ENCODE measurements at places on chromosomes 5 and 9. TPM values are rescaled to one million over a fixed set of nuclear protein-coding genes. Genes with fewer than 3 reads are reported as not detected.

The KIF24 gene
- 3.7 TPM for total RNA-seq

The PLAC8L1 gene
- total RNA-seq = 0.29 TPM

The HMMR gene
- total RNA-seq = 11.8 TPM

The SAPCD2 gene
- total RNA-seq = 14.7 TPM

The CDKN2B gene
- 9.1 TPM for total RNA-seq

The COX7C gene
- 178 TPM for total RNA-seq

The OLFM1 gene
- 0.98 TPM for total RNA-seq

The SAXO1 gene
- not detected for total RNA-seq

The C9orf50 gene
- not detected for total RNA-seq

The PTGS1 gene
- total RNA-seq = 5.2 TPM

The FBXL7 gene
- 22.2 TPM for total RNA-seq

The CD72 gene
- total RNA-seq = not detected

The APBA1 gene
- total RNA-seq = 22.5 TPM

The NR2F1-AS1 gene
- total RNA-seq = 16.4 TPM

The LRRC19 gene
- not detected for total RNA-seq

The HCN1 gene
- not detected for total RNA-seq

The IL17B gene
- not detected for total RNA-seq

The BTNL9 gene
- 0.19 TPM for total RNA-seq

The NEUROG1 gene
- total RNA-seq = not detected

The GRIN3A gene
- not detected for total RNA-seq

The NPR3 gene
- total RNA-seq = 1.3 TPM

The ZNF883 gene
- 0.65 TPM for total RNA-seq

The GKAP1 gene
- 0.65 TPM for total RNA-seq

The DNAH5 gene
- total RNA-seq = 0.96 TPM

The TRIM32 gene
- total RNA-seq = 28.4 TPM

All from vein endothelial cell (primary cell).